ENCODE measurements at places on chromosomes 3 and 15. TPM values are rescaled to one million over a fixed set of nuclear protein-coding genes. Genes with fewer than 3 reads are reported as not detected.

DNA sequence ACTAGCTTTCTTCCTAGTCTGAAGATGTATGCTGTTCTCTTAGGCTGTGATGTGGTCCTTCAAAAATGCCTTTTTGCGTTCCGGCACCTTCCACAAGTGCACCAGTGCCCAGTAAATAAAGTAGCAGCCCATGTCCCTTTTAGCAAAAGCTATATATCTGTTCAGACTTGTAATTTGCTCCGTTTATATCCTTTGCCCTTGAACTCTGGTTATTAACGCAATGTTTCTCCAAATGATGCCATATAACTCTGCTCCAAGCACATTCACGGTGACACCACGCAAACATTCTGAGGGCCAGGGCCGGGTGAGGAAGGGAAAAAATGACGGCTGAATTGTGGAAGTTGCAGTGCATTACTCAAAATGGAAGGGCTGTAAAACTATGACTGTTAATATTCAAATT, 1001.1 kb upstream of the NR2F2 start:
- DNase-seq: no peak

BNC1 gene
- 167 TPM for total RNA-seq

NEK10 gene
- 0.48 TPM for total RNA-seq

DNASE1L3 gene
- total RNA-seq: not detected

DNA sequence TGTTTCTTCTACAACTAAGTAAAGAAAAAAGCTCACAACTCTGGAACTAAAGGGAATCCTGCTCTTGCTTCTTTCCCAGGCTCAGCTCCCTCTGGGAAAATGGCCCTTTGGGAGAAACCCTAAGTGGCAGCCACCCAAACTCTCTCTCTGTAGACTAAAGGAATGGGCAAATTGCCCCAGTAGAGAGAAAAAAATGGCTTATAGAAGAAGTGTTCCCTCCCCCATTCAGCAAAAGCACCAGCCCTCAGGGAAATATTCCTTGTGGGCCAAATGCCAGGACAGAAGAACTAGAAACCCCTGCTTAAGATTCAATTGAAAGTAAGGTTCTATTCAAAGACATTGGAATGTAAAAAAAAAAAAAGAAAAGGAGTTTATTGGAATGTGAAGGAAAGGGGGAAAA, 603.7 kb upstream of the ALCAM start:
- peak; percentile 58 for DNase-seq

DNA sequence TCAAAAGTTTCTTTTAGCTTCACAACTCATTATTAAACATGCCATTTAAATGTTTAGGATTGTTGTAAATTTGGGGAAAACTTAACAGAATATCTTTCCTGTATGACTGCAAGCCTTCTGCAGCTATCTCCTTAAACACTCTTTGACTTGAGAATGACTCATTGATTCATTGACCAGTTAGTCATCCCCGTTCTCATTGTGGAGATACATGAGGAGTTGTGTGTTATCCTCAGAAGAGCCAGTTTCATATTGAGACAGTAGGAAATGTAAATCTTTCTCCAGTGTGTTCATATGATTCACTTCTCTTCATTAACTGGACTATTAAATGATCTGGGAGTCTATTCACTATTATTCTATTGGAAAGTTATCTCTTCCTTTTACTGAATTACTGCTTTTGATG, 83.0 kb downstream of the CRYGS start:
- peak; percentile 85 for DNase-seq

All from foreskin keratinocyte (primary cell).